ENCODE measurements at places on chromosomes 7 and 10. TPM values are rescaled to one million over a fixed set of nuclear protein-coding genes. Genes with fewer than 3 reads are reported as not detected.
A peak's percentile ranks its signal among the peaks of the same experiment; 100 is the strongest.

DNA sequence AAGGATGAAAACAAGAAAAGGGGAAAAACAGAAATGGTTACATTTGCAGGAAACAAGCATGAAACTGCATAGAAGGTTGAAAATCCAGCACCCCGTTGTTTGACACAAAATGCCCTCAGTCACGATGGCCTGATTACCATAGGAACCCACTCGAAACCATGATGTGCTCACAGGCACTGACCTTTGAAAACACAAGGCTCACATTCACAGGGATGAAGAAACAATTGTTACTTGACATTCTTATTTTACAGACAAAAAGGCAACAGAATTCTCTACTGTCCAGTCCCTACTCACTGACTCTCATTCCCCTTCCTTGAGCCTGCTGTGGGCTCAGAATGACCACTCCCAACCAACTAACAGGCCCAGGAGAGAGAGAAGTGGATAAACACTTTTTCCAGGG lies 131.4 kb upstream of the PDLIM1 start:
- DNase-seq = peak; percentile 48

Gene SNCG
- 25.5 TPM for total RNA-seq

DNA sequence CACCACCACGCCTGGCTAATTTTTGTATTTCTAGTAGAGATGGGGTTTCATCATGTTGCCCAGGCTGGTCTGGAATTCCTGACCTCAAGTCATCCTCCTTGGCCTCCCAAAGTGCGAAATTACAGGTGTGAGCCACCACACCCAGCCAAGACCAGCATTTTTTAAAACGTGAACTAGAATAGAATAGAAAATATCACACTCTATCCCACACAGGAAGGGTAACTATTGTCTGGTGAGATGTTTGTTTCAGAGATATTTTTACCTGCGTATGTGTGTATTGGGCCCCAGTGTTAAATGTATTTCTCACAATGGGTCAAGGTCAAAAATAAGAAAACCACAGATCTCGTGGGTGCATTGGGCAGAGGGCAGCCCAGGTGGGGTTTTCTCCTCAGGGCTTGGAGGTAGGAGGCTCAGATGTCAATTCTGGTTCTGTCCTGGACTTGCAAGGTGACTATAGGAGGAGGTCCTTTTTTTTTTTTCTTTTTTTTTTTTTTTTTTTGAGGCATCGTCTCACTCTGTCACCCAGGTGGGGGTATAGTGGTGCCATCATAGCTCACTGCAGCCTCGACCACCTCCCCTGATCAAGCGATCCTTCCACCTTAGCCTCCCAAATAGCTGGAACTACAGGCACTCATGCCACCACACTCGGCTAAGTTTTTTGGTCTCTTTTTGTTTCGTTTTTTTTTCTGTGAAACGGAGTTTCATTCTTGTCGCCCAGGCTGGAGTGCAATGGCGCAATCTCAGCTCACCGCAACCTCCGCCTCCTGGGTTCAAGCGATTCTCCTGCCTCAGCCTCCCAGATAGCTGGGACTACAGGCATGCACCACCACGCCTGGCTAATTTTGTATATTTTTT lies 19.0 kb downstream of the SH2B2 start:
- DNase-seq = no peak

Gene FLNC
- total RNA-seq = 192 TPM

- DNase-seq = no peak
These were observed 6.3 kb downstream of the MAT1A start for GRCh38 chr10:80283119-80283518.

Gene TMEM270
- not detected for total RNA-seq

Gene IKZF1
- 6.4 TPM for total RNA-seq

Gene CXCL12
- 81.9 TPM for total RNA-seq

Gene RSU1
- 62.4 TPM for total RNA-seq

Gene CTAGE8
- not detected for total RNA-seq

DNA sequence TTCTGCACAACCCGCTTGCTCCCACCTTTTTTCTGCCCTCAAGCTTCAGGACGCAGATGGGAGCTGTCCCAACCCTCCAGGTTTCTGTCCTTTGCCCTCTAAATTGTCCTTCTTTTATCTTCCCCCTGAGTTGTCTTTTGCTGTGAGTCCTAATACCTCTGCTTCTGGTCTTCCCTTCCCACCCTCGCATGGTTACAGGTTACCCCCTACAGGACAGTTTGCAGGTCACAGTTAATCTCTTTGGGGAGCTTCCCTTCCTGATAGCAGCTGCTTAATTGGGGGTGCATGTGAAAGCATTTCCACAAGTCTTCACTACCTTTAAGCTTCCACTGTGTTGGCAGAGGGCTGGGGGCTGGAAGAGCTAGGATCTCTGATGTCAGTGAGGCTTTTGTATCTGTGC lies 121.5 kb upstream of the CXCL12 start:
- DNase-seq = no peak

DNA sequence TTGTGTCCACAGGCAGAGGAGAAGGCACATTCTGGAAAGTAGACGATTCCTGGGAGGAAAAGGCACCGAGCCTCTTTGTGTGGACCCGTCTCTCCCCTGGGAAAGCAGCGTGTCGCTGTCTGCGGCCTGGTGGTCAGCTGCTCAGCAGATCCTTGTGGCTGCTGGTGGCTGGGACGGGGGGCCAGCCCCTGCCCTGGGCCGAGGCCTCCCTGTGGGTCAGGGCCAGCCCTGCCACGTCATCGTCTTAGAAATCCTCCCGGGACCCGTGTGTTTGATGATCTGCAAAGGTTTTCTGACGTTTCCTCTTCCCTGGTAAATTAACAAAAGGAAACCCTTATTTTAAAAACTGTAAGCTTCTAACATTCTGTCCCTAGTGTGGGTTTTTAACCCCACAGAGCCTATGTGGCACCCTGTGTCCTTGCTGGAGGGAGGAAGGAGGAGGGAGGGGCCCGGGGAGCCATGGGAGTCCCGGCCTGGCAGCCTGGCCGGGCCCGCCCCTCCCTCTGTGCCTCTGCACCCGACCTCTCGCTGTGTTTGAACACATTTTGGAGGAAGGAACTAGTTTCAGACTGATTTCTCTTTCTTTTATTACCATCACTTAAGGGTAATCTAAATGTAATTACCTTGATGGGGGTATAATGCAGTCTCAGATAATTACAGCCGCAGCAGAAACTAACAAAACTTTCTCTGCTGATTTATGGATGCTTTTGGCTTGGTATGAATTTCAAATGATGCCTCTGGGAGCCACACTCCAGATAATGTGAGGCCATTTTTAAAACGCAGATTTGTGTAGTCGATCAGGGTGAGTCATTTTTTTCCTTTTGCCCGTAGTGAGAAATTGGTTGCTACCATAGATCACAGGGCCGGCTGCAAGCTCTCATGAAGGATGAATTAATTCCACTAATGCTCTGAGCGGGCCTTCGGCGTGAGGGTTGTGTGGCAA lies 85.5 kb downstream of the NKX6-2 start:
- DNase-seq = peak; percentile 68

Measured in sigmoid colon (tissue), 7 donors.